ENCODE measurements at places on chromosomes 7 and 10. TPM values are rescaled to one million over a fixed set of nuclear protein-coding genes. Genes with fewer than 3 reads are reported as not detected.
A peak's percentile ranks its signal among the peaks of the same experiment; 100 is the strongest.

DNA sequence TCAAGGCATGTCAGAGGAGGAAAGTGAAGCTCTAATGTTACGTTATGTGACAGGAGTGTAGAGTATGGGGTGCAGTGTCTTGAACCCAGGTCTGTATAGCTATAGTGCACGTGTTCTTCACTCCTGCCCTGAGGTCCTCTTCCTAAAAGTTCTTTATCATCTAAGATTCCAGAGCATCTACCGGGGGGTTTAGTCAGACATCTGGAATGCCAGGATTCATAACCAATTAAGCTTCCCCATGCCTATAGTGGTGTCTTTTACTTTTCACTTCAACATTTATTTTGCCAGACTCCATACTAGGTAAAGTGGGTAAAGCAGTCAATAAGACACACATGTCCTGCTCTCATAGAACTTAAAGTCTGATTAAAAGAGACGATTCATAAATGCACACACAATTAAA is 22.4 kb downstream of the PPP1R3C start:
- peak; percentile 61 for DNase-seq

DNA sequence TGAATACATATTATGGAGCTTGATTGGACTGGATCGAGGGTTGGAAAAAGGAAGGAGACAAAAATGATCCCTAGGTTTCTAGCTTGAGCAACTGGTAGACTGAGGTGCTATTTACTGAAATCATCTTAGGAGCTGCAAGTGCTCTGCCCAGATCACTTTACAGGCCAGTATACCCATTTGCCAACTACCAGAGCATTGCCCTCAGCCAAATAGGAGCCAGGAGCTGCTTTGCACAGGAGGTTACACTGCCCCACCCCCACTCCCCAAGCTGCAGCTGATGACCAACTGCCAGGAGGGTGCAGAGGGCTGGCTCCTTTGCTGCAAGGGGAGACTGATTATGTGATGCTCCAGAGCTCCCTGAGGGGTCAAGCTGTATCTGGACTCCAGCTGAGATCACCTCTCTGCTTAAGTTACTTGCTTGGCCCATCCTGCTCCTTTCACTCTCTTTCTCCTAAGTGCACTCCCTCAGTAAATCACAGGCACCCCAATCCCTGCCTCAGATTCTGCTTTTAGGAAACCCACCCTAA is 275.4 kb downstream of the ZEB1 start:
- DNase-seq, result no peak

- DNase-seq, result no peak
Observed at GRCh38 chr10:43197834-43198681, 59.8 kb downstream of the CSGALNACT2 start.

DNA sequence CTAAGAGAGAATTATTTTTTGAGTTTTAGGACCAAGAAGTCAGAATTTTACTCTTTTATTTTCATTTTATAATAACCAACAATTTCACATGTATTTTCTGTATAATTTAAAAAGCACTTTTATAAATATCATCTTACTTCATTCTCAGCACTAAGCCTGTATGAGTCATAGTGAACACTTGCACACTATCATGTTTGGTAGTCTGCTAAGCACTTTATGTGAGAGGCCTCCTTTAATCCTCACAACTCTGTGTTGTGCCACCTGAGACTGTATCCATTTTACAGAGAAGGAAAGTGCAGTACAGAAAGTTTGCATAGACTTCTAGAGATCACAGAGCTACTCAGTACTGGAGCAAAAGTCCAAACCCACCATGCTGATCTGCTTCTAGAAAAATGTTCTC is 939.6 kb downstream of the NRG3 start:
- DNase-seq, result peak; percentile 39

GRCh38 chr7:156160811-156161210 is 348.5 kb upstream of the SHH start:
- no peak for DNase-seq

DNA sequence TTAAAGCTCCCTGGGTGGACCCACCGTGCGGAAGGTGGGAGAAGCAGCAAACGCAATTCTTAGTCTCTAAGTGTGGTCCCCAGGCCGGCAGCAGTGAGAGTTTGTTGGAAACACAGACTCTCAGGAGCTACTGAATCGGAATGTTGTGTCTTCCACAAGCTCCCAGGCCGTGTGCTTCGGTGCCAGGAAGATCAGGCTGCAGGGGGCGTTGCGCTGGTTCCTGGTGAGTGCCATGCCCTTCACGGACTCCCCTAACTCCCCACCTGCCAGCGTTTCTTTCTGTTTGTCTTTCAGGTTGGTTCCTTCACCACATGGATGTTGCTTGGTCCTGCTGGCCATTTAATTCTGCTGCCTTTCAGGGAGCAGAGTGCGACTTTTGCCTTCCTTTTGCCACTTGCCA is 91.2 kb upstream of the PITRM1 start:
- no peak for DNase-seq

- DNase-seq, result peak; percentile 94
Observed at GRCh38 chr7:74173866-74174605, at the start of gene EIF4H. Gene EIF4H, plus strand, starts transcription at chr7:74174356. Its CDS starts 28 bp downstream, at chr7:74174384.

DNA sequence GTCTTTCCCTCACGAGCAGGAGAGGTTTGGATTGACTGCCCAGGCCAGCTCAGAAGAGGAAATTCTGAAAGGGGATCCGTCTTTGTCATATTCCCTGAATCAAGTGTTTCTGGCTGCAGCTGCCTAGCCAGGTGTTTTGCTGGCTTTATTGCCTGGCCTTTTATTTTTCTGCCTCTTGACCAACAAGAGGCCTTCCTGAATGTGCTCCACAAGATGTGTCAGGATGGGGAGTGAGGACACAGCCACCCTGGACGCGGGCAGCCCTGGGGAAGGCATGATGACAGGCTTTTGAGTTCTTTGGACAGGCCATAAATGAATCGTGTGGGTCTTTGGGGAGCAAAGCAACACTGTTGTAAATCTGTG is 163.6 kb downstream of the CAMK1D start:
- no peak for DNase-seq

GRCh38 chr7:28180364-28181147 is at the start of gene JAZF1:
Gene JAZF1, minus strand, starts transcription at chr7:28180795.
- DNase-seq, result peak; percentile 49

DNA sequence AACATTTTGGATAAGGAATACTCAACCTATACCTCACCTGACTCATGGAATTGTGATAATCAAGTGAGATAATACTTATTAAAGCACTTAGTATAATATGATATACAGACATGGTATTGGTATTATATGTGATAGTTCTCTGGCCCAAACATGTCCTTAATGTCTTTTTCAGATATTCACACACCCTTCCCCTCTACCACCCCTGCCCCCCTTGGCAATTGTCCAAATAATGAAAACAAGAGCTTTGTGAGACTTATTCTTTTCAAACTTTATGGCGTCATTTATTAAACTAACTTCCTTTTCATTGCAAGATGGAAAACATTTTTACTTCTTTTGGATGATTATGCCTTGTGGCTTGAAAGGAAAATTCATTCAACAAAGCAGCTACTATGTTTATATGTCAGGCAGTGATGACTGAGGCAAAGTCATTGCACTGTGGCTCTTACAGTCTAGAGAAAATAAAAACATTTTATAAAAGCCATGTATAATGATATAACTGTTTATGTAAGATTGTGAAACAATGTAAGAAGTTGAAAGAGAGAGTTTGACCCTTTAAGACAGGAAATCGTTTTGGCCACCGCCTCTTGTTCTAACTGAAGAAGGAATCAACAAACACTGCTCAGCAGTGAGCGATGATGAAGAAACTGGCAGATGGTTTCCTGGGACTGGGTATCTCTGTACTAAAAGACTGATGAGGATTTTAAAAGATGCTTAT is 27.4 kb downstream of the MINPP1 start:
- peak; percentile 13 for DNase-seq

DNA sequence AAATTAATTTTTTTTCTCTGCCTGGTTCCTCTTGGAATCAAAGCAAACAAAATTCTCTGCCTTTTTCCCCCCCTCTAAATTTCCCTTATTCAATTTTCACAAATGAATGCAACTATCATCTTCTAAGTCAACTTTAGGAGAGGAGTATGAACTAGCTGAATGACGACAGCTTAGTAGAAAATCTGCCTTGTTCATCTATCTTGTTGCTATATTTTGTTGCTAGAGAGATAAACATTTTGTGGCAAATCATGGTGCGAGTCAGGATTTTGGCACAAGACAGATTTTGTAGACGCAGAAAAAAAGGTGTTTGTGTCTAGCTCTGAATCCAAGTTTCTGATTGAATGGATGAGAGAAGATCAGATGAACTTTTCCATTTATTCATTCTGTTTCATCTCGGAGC is 81.0 kb upstream of the FZD8 start:
- DNase-seq, result no peak

DNA sequence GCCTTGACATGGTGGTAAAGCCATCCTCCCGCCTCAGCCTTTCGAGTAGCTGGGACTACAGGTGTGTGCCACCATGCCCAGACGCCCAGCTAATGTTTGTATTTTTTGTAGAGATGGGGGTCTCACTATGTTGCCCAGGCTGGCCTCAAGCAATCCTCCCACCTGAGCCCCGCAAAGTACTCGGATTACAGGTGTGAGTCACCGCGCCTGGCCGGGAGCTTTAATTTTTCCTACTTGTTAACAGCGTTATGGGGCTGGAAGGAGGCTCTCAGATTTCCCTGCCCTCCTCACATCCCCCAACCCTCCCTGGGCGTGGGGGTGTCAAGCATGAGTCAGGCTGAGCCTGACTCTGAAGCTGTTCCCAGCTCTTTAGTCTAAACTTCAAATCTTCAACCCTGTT is 8.3 kb downstream of the ALKBH4 start:
- DNase-seq, result no peak

DNA sequence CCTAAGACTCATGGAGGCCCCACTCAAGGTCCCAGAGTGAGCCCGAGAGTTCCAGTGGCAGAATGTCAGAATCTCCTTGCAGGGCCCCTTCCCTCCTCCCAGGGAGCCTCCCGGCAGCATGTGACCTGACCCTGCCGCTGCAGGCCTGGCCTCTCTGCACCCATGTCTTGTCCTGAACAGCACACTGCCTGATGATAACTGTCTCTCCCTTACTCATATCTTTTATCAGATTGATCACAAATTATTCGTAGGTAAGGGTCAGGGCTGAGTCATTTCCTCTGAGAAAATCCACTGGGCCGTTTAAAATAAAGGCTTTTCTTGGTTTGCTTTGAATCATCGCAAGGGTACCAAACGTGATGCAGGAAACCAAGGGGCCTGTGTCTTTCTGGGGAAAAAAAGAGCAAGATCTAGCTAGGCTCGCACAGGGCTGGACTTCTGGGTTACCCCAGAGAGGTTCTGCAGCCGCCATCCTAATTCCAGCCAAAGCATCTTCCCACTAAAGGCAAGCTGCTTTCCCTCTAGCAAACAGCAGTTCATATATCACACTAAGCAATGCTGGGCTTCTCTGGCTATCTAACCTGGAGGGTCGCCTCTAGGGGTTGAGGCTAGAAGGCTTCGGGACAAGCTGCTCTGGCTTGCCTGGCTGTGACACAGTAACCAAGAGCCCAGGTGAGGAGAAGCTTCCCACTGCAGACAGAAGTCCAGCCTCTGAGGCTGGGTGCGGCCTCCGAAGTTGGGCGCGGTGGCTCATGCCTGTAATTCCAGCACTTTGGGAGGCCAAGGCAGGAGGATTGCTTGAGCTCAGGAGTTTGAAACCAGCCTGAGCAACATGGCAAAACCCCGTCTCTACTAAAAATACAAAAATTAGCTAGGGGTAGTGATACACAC is 104.9 kb downstream of the SPDYE5 start:
- DNase-seq, result peak; percentile 75

DNA sequence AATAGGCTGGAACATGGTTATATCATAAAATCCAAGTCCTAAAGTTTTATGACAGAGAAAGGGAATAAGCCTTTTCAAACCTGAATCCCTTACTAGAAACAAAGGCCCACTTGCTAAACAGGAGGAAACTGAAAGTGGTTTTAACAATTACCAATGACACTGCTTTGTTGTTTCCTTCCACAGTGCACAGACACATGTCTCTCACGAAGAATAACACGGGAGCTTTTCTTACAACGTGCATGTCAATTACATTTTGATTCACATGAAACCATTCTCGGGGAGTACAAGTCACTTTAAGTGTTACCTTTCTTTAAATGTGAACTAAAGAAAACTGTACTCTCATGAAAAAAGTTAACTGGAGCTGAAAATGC is 1.4 kb downstream of the MRPS33 start:
- no peak for DNase-seq

- no peak for DNase-seq
Observed at GRCh38 chr10:123999956-124000615, 93.3 kb downstream of the CHST15 start.

- DNase-seq, result peak; percentile 91
Observed at GRCh38 chr10:79413196-79413595, 32.2 kb downstream of the ZCCHC24 start.

- no peak for DNase-seq
Observed at GRCh38 chr10:43255634-43256431, 11.0 kb downstream of the RASGEF1A start.

- DNase-seq, result no peak
Observed at GRCh38 chr7:97270280-97270679, 152.8 kb downstream of the SDHAF3 start.

NEURL1 gene
- not detected for total RNA-seq

HOXA2 gene
- total RNA-seq, result 0.84 TPM

TFEC gene
- not detected for total RNA-seq

FBXL13 gene
- total RNA-seq, result 1.4 TPM

CTTNBP2 gene
- 0.48 TPM for total RNA-seq

NPY4R2 gene
- total RNA-seq, result 0.10 TPM

GRM3 gene
- not detected for total RNA-seq

AOAH gene
- total RNA-seq, result not detected

ELFN1 gene
- 0.48 TPM for total RNA-seq

Data from RPMI7951 (cell line).